Right ventricle myocardium inferior (tissue), 1 donor: ENCODE measurements at places on chromosomes 12 and 14. TPM values are rescaled to one million over a fixed set of nuclear protein-coding genes. Genes with fewer than 3 reads are reported as not detected.

The CISTR gene
- 1.7 TPM for total RNA-seq

The ANKS1B gene
- 2.3 TPM for total RNA-seq

DNA sequence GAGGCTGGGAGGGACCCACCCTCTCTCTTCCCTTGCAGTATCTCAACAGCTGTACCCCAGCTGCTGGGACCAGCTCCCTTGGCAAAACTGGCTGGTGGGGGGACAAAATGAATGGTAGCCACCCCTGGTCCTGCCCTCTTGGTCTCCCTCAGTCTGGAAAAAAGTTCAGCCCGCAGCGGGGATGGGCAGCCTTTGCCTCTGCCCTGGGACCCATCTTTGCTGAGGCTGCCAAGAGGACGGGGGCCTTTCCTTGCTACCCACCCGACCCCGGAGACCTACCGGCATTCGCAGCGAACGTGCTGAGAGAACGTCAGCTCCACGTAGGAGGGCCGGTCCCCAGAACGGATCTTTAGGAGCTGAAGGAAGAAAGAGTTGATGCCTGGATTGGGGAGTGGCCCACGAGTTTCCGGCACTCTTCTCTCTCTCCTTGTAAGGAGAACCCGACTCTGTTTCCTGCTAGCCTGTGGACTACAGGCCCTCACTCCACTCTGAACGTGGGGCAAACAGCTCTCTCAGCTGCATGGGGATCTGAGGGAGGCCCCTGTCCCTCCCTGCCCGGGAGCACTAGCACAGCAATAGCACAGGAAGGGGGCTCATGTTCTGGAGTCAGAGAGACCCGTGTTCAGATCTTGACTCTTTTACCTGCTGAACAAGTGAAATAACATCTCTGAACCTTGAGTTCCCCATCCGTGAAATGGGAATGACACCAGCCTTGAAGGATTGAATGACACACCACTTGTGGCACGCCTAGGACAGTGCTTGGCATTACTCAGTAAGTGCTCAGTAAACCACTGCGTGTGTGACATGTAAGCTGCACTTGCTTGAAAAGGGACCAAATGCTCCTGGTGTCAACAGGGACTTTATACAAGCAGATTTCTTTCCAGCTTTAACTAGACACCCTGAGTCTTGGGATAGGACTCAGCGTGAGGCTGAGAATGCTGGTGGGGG lies 6.9 kb downstream of the PGF start:
- no peak for DNase-seq

- peak; percentile 73 for DNase-seq
Measured at GRCh38 chr14:58299401-58300330, 1.3 kb downstream of the ARID4A start.

- no peak for DNase-seq
Measured at GRCh38 chr12:82326905-82327503, 31.2 kb downstream of the CCDC59 start.

The GLTP gene
- total RNA-seq, result 23.3 TPM

DNA sequence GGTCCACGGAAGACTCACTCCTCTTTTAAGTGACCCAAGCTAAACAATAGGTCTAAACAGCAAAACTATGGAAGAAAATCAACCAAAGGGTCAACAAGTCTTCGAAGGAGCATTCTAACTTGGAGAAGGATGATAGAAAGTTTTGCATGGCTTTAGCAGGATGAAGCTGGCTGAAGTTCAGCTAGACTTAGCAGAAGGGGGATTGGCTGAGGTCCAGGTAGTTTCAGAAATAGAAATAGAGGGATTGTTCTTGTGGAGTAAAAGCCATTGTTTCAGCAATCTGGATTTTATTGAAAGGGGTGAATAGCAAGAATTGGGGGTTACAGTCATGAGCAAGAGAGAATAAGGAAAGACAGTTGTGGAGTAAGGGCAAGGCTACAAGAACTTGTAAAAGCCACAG lies 84.7 kb upstream of the TSPAN8 start:
- no peak for DNase-seq
